ENCODE measurements at places on chromosomes 11 and 22.

GRCh38 chr11:10456519-10456918 is 1.5 kb downstream of the AMPD3 start:
- DNase-seq = peak; percentile 45

- no peak for DNase-seq
Observed at GRCh38 chr11:70299636-70300035, 29.1 kb downstream of the PPFIA1 start.

- no peak for DNase-seq
Observed at GRCh38 chr11:47714554-47715081, 551 bp downstream of the AGBL2 start.

GRCh38 chr11:98358551-98358950 is 662.2 kb upstream of the CNTN5 start:
- DNase-seq = no peak

- no peak for DNase-seq
Observed at GRCh38 chr11:14399087-14399486, 40.1 kb upstream of the RRAS2 start.

DNA sequence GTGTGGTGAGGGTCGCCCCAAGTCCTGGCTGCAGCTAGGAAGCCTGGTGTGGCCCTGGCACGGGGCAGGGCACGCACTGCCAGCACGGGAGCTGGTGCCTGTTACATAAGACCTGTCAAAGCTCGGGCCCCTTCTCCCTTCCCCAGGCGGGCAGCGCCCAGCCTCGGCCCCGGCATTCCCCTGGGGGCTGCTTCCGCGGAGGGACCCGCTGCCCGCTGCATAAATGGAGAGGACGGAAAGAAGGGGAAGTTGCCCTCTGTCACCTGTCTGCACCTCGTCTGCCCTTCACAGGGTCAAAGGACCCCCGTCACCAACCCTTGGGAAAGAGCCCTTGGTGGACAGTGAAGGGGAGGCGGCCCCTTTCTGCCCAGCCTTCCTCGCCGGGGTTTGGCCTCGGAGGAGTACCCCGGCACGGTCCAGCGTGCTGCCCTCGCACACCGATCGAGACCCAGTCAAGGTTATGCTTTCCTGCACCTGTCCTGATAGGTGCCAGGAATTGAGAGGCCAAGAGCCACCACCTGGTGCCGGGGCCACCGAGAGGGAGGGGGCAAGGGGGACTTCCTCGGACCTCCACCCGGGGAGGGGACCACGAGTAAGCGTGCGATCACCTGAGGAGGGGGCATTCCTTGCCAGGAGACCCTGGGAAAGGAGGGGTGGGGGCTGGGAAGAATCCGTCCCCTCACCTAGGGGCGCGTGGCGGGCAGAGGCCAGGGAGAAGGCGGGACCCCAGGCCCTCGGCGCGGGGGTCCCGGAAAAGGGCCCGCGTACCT is 16.8 kb upstream of the MFRP start:
- no peak for DNase-seq

- no peak for DNase-seq
Observed at GRCh38 chr22:20740222-20740951, 33.5 kb upstream of the SERPIND1 start.

GRCh38 chr11:119130662-119131061 is 9.3 kb downstream of the HINFP start:
- DNase-seq = no peak

DNA sequence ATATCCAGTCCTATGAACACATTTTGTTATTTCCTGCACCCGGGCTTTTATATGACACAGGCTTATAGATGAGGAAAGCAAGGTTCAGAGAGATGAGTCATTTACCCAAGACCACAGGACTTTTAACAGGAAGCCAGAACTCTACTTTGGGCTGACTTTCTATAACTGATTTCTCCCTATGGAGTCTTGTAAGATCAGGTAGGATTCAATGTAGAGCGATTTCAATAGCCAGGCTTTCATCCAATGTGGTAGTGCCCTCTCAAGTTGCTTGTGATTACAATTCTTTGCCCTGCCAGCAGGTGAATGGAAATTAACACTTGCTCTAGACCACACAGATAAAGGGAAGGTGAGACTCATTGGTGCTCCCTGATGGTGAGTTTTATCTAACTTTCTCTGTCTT is 378.3 kb downstream of the INSC start:
- no peak for DNase-seq

DNA sequence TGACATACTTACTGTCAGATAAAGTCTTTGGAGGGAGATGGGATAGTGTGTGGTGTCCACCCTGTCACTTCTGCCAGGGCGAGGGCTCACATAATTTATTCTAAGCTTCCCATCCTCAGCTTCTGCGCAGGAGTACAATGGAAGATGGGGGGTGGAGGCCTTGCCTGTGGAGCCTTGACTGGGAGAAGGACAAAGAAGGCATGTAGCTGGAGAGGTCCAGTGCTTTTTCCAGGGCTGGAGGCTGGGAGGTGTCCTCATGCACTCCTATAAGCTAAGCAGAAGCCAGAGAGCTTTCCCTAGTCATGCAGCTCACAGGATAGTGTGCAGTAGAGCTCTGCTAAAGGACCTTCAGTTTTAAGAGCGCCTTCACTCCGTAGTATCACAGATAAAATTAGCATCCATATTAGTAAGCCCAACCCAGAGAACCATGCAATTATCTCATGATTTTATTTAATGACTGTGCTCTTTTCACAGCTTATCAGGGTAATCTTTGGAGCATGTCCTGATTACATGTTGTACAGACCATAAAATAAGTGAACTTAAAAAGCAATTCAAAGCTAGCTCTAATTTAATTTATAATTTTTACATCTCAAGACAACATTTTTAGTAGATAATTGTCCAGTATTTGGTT is 148.3 kb downstream of the TEAD1 start:
- no peak for DNase-seq

GRCh38 chr11:8693555-8693954 is 11.0 kb downstream of the RPL27A start:
- DNase-seq = no peak

DNA sequence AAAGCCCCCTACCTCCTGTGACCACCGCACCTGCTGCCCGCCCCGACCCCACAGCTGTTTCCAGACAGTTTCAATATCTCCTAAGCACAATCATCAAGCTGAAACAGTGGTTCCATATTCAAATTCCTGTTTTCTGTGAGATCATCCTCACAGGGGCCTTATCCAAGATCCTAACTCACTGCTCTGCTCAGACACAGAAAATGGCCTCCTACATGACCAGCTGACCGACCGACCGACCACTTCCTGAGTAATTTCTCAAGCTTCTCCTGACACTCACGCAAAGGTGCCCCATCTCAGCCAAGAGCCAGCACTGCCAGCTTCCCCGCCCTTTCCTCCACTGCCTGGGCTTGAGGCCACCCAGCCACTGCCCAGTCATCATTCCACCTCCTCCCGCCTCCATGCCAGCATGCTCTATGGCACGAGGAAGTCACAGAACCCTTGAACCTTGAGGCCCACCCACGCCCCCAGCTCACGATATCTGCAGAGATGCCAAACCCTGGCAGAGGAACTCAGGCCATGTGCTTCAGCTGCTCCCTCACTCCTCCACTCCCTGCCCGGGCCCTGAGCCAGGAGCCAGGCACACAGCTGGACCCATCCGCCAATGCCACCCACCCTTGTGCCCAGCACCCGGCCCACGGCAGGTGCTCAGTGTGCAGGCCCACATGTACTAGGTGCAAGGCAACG is 14.0 kb downstream of the KIAA0930 start:
- DNase-seq = peak; percentile 21

GRCh38 chr11:102138670-102139069 is 28.4 kb downstream of the YAP1 start:
- DNase-seq = no peak

- no peak for DNase-seq
Observed at GRCh38 chr22:44107340-44107739, 73.4 kb upstream of the PARVG start.
